ENCODE measurements at places on chromosomes 1 and 21. TPM values are rescaled to one million over a fixed set of nuclear protein-coding genes. Genes with fewer than 3 reads are reported as not detected.
A peak's percentile ranks its signal among the peaks of the same experiment; 100 is the strongest.

The CELA2B gene
- 4.1 TPM for polyA plus RNA-seq

DNA sequence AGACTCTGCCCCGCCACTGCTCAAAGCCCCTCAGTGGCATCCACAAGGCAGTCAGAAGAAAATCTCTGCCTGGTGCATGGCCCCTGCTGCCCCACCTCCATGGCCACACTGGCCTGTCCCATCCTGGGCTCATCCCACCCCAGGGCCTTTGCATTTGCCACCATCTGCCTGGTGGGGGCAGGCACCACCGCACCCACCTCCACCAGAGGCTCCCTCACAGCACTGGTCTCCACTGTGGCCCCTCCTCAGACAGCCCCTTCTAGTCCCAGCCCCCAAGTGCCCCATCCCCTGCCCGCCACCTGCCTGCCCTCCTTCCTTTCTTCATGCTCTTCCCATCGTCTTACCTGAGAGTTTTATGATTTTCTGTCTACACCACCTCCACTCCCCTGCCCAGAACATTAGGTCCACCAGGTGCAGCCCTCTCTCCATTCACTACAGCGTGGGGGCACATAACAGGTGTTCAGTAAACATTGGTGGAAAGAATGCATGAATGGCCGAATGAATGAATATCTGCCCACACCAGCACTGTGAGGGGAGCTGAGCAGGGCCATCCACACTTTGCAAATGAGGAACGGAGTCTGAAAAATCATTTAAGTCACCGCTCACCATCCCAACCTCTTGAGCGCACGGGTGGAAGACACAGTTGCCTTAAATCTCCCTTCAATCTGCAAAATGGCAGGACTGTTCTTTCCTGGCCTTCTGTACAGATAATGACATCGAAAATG is 2.1 kb downstream of the PRDM15 start:
- DNase-seq: no peak

DNA sequence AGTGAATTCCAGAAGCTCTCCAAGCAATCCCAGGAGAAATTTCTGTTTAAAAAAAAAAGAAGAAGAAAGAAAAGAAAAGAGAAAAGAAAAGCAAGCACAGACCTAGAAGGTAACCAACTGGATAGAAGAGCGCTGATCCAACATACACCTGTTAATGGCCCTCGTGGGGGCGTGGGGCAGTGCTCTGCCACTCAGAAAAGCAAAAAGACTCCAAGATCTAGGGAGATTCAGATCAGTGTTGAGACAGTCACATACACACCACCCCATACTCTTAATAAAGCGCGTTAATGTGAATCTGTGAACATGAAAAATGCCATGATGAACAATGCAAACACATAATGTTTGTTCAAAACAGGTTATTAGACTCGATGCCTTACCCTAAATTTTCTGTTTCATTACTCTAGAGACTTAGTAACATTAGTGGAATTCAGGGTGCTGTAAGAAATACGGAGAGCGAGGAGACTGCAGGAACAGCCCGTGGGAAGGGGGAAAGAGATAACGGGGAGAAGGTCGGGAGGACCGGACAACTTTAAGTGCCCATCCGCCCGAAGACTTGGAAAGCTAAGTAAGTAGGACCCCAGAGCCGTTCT is 406 bp downstream of the NME7 start:
- peak; percentile 0 for DNase-seq

- no peak for DNase-seq
Observed at GRCh38 chr21:46181436-46181835, 2.8 kb downstream of the SPATC1L start.

DNA sequence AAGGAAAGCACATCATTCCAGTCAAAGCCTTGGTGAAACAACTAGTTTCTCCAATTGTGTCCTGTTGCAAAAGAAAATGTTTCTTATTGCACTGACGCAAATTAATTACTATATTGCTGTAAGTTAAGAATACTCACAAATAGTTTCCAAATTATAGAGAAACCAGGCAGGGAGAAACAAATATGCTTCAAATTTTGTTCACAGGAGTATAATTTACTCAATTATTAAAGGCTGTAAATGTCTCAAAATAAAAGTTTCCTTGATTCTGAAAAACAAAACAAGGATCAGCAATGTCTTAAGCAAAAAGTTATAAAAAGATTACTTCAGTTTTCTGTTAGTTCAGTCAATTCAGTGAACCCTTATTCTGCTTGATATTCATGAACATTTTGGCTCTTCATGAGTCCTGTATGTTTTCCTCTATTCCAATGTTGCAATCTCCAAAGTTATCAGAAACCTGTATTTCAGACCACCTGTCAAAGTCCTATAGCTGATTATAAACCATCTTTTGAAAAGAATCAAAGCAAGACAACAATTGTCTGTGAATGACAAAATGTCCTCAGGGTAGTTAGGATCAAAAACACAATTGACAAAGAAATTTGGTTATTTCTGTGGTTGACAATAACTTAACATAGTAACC is 11.7 kb upstream of the SYPL2 start:
- DNase-seq: no peak

DNA sequence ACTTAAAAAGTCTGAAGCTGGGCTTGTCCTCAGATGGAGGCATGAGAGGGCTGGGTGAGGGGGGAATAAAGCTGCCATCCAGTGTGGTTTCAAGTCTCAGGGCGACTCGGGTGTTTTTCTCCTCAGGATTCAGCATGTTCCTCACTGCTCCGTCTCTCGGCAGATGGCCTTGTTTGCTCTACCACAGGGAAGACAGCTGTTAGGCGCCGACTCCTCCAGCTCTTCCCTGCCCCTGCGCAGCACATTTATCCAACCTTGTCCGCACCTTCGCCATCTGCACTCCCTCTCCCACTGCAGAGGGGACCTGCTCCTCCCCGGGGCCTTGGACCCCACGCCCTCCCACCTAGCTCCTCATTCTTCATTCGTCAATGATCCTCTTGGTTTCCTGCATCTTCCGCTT is 16.6 kb upstream of the S100A11 start:
- DNase-seq: no peak

DNA sequence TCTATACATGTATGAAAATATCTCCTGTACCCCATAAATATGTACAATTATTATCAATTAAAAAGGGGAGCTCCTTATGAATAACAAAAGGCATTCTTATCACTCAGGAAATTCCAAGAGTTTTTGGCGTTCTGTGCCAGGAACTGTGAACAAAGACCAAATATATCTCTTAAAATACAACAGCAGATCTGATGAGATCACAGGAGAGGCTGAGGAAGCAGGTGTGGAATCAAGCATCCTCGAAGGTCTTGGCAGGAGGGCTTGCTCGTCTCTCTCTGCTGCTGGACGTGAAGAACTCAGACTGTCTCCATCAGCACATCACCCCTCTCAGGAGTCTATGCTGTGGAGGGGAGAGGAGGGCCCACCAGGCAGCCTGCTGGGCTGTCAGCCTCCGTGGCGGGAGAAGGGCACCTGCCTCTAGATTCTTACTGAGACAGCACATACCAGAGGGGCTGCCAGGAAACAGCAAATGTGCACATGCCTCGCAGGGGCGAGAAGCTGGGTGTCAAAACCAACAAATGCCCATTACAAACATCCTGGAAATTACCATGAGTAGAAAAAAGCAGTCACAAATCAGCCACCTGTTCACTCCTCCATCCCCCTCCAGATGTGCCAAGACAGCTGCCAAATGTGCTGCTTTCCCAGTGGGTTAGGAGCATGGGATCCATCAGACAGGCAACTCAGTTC is 30.8 kb upstream of the FAM89A start:
- peak; percentile 25 for DNase-seq
